ENCODE measurements at places on chromosomes 11 and 22.

DNA sequence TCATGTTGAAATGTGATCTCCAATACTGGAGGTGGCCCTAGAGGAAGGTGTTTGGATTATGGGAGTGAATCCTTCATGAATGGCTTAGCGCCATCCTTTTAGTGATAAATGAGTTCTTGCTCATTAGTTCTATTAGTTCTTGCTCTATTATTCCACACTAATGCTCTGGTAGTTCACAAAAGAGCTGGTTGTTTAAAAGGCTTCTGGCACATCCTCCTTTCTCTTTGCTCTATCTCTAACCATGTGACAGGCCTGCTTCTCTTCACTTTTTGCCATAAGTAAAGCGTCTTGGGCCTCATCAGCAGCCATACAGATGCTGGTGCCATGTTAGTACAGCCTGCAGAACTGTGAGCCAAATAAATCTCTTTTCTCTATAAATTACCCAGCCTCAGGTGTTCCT lies 469.9 kb downstream of the GUCY1A2 start:
- DNase-seq: no peak

- DNase-seq: no peak
Observed at GRCh38 chr22:49237703-49238102, 590.0 kb downstream of the BRD1 start.

GRCh38 chr22:43080616-43081015 lies 8.6 kb downstream of the TTLL1 start:
- no peak for DNase-seq

DNA sequence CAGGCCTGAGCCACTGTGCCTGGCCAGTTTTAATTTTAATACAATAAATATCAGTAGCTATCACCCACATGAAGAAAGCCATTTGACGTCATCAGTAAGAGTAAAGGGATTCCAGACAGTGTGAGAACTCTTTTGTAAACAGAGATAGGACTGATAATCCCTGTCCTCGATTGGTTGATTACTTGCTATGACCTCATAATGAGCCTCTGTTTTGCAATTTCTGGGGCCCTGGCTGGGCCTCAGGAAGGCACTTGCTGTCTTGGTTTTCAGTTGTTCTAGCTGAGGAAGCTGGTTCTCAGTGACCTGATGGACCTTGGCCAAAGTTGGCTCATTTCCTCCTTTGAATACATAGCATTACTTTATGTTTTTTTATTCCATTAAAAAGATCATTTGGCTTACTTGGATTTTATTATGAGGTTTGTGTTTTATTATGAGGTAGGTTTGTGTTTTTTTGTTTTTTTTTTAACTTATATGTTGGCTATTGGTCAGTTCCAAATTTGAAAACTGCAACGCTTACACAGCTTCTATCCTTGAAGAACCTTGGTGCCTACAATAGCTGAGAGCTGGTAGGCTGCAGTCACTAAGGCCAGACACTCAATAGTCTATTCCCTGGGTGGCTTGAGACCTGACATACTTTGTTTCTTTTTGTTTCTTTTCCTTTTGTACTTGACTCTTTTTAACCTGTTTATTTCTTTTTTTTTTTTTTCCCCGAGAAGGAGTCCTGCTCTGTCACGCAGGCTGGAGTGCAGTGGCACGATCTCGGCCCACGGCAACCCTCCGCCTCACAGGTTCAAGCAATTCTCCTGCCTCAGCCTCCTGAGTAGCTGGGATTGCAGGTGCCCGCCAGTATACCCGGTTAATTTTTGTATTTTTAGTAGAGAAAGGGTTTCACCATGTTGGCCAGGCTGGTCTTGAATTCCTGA lies 20.0 kb downstream of the MARK2 start:
- DNase-seq: no peak

DNA sequence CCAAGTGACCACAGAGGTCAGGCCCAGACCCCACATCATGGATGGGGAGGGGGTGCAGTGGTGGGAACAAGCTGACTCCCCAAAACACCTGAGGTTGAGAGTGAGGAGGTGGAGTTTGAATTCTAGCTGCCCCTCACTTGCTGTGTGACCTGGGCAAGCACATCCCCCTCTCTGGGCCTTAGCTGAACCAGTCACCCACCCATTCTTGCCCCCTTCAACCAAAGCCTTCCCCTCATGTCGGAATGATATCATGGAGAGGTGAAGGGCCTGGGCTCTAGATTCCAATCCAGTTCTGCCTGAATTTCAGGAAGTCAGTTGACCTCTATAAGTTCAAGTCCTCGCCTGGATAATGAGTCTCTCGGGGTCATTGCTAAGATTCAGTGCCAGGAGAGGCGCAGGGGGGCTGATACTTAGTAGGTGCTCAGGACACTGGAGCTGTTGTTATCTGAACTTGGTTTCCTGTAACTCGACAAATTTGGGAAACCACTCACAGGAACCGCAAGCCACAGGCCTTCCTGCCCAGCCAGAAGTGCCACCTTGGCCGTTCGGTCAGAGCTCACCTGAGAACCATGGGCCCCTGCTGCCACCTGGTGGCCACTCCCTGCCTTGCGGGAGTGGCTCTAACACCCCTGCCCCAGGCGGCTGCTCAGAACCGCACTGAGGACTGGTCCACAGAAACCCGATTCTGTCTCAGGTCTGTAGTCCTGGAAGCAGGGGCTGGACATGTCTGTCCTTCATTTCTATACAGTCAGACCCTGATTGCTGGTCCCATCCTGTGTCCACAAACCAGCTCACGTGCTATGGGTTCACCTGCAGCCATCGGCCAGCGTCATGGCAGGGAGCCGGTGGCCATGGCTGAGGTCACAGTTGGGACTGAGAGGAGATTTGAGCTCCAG lies 6.9 kb downstream of the CDC42EP1 start:
- DNase-seq: peak; percentile 86

- DNase-seq: no peak
Observed at GRCh38 chr11:111469200-111469599, 43.0 kb downstream of the BTG4 start.

- no peak for DNase-seq
Observed at GRCh38 chr11:117072517-117073461, 25.4 kb downstream of the SIK3 start.

DNA sequence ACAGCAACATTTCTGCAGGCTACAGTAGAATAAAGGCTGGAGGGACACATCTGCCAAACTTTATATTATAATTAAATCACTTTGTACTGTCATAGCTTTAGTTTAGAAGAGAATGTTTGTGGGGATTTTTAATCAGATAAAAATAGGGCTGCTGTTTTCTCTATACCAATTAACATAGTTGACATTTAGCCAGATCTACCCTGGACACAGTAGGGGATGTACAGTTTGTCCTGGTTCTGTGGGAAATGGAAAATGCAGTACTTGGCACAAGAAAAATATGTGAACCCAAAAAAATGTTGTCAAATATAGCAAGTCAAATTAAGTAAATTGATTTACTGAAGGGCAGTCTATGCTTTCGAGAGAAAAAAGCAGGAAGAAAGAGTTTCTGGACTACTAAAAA lies 20.8 kb upstream of the PICALM start:
- DNase-seq: no peak

GRCh38 chr11:129382583-129382982 lies 6.9 kb downstream of the BARX2 start:
- no peak for DNase-seq

DNA sequence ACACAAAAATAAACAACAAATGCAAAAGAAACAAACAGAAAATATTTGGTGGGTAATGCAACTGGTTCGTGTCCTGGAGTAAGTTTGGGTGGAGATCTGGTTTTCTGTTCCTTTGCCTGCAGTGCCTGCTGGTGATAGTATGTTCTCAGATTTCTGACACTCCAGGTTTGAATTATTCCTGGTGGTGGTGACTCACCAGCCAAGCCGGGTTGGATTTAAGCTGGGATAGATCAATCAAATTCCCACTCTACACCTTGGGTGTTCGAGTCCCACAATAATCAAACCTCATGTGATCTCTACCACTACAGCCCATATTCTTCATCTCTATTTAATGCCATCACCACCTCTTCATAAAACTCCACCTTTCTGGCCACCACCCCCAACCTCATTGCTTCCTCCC lies 421.8 kb downstream of the NTM start:
- DNase-seq: no peak

DNA sequence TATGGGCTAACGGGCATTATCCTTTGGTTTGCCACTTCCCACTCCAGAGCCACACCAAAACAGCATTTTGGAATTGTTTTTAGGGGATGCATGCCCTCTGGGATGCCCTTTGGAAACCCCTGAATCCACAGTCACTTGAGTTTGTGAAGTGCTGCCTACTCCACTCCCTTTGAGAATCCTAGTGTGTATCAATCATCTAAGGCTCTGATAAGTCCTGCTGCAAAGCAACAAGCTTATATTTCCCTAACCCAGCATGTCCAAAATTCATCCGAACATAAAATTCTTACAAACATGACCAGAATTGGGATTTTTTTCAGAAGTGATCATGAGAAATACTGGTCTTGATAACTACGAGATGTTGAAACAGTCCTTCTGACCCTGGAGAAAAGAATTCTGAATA lies 387.9 kb downstream of the MN1 start:
- no peak for DNase-seq

DNA sequence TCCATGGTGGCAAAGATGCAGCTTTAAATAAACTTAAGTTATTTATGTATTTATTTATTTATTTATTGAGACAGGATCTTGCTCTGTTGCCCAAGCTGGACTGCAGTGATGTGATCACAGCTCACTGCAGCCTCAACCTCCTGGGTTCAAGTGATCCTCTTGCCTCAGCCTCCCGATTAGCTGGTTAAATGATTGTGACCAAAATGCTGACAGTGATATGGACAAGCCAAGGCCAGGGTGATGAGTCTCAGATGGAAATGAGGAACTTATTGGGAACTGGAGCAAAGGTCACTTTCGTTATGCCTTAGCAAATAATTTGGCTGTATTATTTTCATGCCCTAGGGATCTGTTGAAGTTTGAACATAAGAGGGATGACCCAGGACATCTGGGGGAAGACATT lies 9.3 kb upstream of the LRP5 start:
- DNase-seq: no peak

DNA sequence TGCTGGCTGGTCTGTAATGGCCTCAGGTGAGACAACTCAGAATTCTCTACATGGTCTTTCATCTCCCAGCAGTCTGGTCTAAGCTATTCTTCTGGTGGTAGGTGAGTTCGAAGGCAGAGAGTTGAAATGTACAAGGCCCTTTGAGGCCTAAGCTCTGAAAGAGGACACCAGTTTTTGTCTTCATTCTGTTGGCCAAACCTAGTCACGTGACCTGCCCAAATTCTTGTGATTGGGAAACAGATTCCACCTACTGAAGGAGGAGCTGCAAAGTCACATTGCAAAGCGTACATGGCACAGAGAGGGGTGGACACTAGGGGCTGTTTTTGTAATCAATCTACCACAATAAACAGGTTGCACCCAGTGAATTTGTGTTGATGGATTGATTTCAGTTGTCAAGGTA lies 193.5 kb downstream of the NAV2 start:
- DNase-seq: no peak

- DNase-seq: no peak
Observed at GRCh38 chr11:125999234-125999880, 53.5 kb downstream of the VSIG10L2 start.

GRCh38 chr11:64064374-64065140 lies 28.8 kb downstream of the FLRT1 start:
- DNase-seq: no peak

- DNase-seq: no peak
Observed at GRCh38 chr22:41539146-41540005, 4.9 kb downstream of the POLR3H start.

DNA sequence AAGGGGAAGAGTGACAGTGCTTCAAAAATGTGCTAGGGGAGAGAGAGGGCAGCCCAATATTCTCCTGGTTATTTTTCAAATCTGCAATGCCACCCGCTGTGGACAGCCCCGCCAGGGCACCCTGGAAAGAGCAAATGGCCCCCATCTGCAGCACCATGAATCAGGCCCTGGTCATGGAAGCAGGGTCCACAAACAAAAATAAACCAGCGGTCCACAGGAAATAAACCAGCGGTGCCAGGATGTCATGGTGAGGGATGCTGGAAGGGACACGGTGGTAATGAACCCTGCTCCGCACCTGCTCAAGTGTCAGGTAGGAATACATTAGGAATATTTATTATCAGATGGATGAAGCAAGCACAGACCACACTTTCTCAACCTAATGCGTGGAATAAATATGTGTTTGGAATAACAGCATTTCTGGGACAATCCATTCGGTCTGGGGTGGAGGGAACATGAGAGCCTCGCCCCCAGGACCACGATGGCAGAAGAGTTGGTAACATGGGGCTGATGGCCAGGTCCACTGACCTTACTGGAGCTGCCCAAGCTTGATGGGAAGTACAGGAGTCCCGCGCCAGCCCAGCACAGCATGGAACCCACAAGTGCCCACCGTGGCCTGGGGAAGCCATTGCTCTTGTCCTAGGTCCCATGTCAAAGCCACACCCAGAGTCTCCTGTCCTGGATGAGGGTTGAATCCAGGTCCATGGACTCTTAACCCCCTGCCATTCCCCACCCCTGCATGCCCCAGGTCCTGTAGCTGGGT lies 181.7 kb downstream of the BRD1 start:
- no peak for DNase-seq

GRCh38 chr22:30282616-30283046 lies 6.7 kb downstream of the CASTOR1 start:
- DNase-seq: no peak

GRCh38 chr11:117410861-117411710 lies 83.4 kb downstream of the CEP164 start:
- no peak for DNase-seq

GRCh38 chr11:98260983-98261382 lies 759.8 kb upstream of the CNTN5 start:
- no peak for DNase-seq

GRCh38 chr11:78526497-78527146 lies 48.0 kb downstream of the NARS2 start:
- no peak for DNase-seq

DNA sequence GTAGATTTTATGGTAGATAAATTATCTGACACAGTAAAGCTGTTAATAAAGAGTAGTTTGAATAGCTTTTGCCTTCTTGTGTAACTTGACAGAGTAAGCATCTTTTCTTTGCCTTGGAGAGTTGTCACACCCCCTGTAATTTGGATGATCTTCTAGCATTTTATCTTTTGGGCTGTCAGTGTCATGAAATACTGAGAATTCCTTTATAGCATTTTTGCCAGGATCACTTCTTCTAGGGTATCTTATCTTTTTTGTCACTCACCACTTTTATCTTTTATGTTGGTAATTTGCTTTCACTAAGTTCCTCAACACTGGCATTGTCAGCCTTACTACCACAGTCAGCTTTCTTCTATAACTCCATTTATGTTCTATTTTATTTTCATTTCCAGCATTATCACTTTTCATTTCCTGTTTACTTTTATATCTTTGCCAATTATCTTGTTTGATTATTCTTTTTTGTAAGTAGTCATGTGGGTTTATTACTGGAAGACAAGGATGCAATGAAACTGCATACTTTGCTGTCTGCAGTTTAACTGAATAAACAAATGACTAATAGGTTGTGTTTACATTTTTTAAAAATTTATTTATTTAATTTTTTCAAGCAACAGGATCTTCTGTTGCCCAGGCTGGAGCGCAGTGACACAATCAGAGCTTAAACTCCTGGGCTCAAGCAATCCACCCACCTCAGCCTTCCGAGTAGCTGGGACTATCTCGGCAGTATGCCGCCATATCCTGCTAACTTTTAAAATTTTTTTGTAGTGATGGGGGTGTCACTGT lies 28.1 kb upstream of the ACAT1 start:
- no peak for DNase-seq
